Stimulated activated CD4-positive, alpha-beta T cell treated with anti-CD3 and anti-CD28 coated beads, Interleukin-12 subunit alpha, Interleukin-12 subunit beta, amount 100 ng/mL, for 24 hours (primary cell): ENCODE measurements at places on chromosomes 4 and X.

DNA sequence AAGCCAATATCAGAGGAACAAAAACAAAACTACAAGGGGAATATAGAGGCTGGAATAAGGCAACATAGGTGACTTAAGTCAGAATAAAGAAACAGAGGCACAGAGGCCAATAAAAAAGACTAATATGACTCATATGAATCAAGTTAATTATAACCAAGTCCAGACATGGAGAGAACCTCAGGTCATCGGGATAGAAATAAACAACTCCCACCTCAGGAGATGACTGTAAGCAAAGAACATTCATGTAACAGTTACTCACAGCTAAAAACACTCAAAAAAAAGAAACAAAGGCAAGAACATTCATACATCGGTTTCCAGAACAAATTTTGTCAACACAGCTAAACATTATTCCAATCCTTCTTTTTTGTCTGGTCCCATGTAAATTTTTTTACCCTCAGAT, 60.3 kb upstream of the RXFP1 start:
- no peak for DNase-seq

DNA sequence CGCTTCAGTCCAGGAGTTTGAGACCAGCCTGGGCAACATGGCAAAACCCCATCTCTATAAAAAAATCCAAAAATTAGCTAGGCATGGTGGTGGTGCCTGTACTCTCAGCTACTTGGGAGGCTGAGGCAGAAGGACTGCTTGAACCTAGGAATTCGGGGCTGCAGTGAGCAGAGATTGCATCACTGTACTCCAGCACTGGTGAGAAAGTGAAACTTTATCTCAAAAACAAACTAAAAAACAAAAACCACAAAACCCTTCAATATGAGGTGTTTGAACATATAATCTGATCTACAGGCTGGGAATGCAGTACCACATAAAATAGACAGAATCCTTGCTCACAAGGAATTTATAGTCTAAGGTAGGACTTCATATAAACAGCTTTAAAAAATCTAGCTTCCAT, 103.9 kb downstream of the PDS5A start:
- no peak for DNase-seq

- no peak for DNase-seq
Observed at GRCh38 chr4:184957446-184958115, 60.7 kb upstream of the HELT start.

DNA sequence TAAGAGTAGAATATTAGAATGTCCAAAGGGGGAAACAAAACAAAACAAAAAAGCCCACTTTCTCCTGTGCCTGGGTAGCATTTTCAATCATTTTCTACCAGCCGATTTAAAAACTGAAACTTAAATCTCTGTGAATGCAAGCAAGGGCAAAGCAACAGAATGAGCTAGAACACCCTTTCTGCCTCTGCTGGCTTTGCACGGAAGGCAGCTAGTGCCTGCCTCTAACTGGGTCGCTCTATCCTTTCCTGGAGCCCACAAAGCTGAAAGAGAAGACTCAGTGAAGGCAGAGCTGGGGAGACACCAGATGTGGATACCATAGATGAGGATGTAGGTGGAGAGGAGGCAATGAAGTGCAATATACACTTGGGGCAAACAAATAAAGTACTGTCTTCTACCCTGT, 248.9 kb upstream of the TTC29 start:
- DNase-seq: no peak

DNA sequence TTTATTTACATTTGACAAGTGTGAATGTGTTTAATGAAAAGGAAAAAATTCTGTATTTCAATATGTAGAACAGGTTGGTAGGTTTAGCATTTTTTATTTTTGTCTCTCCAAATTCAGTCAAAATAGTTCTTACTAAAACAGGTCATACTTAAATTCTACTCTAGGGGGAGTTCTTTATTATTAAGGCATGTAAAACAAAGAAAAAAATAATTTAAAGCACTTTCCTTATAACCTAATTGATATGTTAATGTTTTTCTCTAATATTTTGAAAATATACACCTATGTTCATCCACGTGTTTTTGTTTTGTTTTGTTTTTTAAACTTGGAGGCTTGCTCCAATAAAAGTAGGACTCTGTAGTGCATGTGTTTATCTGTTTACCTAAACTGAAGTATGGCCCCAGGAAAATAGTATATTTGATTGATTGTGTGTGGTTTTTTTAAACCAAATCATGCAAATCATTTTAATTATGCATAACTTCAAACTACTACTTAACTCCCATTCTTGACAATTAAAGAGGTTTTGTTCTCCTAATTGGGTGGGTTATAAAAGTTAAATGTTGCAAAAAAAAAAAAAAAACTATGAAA, 562.7 kb downstream of the RPA4 start:
- DNase-seq: no peak

DNA sequence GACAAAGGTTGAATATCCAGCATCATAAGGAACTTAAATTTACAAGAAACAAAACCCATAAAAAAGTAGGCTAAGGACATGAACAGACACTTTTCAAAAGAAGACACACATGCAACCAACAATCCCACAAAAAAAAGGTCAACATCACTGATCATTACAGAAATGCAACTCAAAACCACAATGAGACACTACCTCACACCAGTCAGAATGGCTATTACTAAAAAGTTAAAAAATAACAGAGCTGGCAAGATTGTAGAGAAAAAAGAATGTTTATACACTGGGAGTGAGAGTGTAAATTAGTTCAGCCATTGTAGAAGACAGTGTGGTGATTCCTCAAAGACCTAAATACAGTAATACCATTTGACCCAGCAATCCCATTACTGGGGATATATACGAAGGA, 474.7 kb downstream of the TRIML1 start:
- no peak for DNase-seq

- DNase-seq: no peak
Observed at GRCh38 chr4:68724922-68725321, 54.5 kb upstream of the UGT2B15 start.

DNA sequence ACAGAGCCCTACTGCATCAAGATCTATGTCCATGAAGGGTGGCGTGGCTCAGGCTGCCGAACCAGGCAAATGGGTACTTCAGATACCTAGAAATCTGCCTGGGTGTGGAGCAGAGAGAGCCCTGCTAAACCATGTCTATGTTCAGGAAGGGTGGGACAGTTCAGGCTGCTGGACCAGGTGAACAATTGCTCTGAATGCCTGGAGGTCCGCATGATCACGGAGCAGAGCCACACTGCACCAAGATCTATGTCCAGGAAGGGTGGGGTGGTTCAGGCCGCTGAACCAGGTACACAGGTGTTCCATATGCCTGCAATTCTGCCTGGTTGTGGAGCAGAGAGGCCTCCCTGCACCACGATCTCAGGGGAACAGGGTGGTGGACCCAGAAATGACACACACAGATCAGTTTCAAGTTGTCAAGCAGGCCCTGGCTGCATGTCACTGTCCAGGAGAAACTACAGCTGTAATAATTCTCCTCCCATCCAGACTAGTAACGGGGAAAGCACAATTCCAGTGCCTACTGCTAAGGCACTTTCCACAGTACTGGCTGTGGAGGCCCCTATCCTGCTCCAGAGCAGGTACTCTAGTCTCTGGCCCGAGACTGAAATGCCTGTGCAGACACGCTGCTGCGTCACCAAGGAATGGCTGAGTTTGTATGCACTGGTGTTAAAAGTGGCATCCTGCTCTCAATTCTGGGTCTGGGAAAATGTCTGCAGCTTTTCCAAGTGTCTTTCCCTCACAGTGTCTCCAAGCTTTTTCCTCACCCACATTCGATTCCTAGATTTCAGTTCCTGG, 25.2 kb downstream of the UBQLN2 start:
- no peak for DNase-seq

DNA sequence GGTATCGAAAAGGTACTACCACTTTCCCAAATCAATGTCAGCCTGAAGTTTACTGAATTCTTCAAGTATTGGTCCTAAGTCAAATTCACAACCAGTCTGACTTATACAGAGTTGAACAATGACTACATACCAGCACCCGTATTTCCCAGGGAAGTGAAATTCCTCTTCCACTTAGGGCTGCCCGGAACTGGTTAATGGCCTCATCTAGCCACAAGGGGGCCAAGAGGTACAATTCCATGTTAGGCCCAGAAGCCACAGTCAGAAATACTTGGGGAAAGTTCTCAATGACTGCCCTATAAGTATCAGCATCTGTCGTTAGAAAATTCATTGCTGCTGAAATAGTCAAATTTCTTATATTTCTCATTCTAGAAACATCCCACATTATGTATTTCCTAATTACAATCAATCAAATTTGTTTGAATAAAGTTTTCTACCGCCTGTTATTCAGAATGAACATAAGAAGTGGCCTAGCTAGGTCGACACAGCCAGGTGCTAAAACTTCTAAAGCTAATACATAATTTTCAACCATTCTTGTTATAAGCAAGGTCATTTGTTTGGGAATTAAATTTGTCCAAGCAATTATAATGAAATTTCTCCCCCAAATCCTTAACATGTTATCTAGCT, 5.6 kb upstream of the PCDH7 start:
- DNase-seq: no peak

DNA sequence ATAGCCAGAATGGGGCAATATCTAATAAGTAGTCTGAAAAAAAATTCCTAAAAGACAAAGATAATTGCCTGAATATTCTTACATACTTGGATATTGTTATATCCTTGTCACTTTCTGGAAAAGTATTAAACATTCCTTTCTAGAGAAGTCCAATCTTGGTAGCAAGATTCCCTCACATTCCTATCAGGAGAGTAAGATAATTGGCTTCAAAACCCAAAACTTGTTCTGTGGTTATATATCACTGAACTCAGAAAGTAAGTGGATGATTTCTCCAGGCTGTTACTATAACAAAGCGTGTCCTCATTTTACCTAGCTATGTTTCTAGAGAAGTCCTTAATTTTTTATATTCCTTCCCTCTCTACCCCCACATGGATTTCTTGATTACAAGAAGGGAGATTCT, 46.0 kb upstream of the TEX13A start:
- no peak for DNase-seq

DNA sequence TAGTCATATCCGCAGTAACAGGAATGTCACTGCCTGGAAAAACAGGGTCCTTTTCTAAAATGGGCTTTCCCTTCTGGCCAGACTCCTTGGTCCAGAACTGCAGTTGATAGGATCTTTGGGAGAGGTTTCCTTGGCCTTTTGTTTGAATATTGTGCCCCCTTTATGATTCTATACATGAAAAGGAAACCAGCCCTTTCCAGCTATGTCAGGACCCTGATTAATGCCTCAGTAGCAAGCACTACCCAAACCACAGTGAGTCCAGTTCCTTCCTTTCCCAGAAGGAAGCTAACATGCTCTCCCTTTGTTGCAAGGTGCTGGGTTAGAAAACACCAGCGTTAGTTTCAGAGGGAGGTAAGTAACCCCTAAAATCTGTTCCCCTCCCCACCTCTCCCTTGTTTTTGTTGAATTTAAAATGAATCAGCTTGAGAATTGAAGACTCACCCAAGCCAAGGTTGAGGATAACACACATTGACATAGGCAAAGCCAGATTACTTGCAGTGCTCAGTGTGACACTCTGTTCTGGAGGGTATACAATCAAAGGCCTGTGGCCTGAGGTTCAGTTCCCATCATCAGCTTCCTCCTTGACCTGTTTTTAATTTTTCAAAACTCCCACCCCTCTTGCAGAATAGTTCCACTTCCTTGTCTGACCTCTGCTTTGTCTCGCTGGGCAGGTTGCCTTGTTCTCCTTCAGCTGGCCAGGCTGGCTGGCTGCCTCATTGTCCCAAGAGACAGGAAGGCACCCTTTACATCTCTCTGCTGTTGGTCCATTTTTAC, 87.6 kb upstream of the PLAC1 start:
- no peak for DNase-seq

DNA sequence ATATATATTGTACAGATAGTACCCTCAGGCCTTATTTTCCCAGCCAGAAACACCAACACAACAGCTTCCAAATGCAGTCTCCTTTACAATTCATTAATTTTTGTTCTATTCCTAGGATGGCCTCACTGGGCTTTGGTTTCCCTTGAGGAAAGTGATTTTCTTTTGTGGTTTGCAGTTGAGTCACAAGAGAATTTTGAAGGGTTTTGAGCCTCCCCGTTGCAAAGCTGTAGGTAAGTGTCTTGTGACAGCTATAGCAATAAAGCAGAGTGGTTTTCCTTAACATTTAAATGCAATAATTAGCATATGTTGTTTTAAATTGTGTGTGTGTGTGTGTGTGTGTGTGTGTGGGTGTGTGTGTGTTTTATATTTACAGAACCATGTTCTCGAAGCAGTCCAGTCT, 54.1 kb upstream of the WDR17 start:
- no peak for DNase-seq

DNA sequence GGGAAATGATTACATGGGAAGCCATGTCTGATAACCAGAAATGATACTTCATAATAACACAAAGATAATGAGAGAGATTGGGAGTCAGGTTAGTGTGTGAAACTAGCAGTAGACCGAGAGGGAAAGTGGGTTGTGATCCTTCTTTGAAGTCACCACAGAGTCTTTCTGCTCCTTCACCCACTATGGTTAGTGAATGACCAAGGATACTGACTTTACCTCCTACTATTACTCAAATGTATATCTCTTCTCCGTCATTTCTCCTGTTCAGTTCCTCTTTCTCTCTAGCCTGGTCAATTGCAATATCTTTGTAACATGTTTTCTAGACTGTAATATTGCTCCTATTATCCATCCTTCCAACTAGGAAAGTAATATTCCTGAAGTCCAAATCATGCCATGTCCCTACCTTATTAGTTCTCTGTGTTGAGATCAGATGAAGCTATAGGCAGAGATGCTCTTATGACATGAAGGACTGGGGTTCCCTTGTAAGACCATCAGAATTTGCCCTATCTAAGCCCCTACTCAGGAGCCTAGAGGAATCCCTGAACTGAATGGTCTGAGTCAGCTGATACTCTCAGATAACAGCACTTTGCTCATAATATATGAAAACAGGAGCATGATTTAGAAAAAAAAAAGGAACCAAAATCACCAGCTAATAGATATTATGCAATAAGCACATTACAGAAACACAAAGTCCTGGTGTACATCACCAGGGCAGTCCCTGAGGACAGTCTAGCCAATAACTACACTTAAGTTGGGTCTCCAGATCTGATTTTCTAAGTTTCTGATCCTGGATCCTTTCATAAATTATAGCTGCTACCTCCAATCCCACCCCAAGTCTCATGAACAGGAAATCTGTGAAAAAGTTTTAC, 81.2 kb downstream of the SHROOM3 start:
- no peak for DNase-seq

DNA sequence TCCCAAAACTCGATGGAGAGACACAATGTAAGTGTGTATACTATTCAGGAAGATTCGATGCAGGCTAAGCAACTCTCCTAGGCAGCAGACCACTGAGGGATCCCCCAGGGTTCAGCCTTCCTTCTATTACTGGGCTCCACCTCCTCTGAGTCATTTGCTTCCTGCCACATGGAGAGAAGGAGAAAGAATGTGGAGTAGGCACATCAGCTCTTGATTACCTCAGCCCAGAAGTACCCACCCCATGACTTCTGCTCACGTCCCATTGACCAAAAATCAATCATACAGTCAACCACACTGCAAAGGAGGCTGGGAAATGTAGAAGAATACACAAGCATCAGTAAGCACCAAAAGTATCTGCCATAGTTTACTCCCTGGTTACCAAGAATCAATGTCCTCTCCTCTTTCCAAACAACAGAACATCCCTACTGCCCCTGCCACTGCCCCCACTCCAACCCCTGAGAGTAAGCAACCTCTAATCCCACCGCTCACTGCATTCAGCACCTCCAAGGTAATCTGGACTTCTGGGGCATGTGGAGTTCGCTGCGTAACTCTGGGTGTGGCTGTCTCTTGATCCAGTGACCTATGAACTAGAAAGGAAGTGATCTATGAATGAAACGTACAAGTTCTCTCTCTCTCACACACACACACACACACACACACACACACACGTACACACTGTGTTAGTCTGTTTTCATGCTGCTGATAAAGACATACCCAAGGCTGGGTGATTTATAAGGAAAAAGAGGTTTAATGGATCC, 91.2 kb upstream of the C1QTNF7 start:
- no peak for DNase-seq
